ENCODE measurements at places on chromosomes 3 and 15.

DNA sequence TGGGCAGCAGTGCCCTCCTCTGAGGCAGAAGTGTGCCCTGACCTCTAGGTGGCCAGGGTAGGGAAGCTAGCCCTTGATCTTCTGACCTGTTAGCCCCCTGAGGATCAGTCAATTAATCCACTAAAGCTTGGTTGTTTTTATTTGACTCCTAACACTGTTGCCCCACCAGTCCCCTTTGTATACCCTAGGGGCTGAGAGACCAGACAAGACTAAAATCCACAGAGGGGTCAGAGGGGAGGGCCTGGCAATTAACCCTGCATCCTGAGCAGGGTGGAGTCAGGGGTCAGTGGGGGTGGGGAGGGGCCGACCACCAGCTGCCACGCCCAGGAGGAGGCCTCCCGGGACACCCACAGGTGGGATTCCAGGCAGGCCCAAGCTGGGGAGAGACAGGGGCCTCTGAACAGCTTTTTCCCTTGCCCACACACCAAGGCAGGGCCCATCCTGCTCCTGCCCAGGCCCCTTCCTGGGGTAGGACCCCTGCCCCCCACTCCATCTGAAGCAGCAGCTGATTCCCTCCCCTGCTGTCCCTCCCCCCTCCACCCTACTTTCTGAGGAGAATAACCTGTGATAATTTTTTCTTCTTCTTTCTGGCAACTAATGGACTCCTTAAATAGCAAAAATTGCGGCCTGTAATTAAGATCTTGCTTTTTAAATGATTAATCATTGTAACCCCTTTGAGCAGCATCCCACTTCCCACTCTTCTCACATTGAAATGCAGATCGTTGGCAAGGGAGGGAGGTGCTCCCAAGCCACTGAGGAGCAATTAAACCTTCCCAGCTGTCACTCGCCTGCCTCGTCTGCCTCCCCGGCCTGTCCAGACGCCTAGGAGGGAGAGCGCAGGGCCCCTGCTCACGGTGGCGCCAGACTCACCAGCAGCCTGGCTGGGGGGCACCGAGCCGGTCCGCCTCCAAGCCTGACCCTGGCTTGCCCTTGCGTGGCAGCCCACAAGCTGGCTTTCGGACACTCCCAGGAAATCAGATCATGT lies 51.9 kb downstream of the RHCG start:
- DNase-seq = no peak

- DNase-seq = no peak
These were observed 115.7 kb downstream of the PDZRN3 start for GRCh38 chr3:73509066-73509465.

DNA sequence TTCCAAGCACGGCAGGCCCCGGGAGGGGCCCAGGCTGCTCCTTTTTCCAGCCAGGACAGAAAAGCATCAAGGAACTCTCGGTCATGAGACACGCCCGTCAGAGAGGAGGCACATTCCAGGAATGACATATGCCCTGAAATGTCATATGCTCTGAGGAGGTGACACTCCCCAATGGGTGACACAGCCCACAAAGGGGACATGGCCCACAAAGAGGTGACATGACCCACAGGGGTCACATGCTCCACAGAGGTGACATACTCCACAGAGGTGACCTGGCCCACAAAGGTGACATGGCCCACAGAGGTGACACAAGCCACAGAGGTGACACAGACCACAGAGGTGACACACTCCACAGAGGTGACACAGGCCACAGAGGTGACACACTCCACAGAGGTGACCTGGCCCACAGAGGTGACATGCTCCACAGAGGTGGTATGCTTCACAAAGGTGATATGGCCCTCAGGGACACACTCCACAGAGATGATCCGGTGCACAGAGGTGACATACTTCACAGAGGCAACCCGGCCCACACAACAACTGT lies 79.2 kb downstream of the ABHD5 start:
- DNase-seq = no peak

DNA sequence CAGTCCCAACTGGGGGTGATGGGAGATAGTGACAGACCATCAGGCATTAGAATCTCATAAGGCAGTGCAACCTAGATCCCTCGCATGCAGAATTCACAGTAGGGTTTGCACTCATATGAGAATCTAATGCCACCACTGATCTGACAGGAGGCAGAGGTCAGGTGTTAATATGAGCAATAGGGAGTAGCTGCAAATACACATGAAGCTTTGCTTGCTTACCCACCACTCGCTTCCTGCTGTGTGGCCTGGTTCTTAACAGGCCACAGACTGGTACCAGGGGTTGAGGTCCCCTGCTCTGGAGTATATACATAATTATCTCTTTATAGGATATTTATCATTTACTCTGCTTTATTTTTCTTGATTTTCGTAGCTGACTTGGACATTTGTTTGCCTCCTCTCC lies 36.0 kb upstream of the ZMAT3 start:
- no peak for DNase-seq

DNA sequence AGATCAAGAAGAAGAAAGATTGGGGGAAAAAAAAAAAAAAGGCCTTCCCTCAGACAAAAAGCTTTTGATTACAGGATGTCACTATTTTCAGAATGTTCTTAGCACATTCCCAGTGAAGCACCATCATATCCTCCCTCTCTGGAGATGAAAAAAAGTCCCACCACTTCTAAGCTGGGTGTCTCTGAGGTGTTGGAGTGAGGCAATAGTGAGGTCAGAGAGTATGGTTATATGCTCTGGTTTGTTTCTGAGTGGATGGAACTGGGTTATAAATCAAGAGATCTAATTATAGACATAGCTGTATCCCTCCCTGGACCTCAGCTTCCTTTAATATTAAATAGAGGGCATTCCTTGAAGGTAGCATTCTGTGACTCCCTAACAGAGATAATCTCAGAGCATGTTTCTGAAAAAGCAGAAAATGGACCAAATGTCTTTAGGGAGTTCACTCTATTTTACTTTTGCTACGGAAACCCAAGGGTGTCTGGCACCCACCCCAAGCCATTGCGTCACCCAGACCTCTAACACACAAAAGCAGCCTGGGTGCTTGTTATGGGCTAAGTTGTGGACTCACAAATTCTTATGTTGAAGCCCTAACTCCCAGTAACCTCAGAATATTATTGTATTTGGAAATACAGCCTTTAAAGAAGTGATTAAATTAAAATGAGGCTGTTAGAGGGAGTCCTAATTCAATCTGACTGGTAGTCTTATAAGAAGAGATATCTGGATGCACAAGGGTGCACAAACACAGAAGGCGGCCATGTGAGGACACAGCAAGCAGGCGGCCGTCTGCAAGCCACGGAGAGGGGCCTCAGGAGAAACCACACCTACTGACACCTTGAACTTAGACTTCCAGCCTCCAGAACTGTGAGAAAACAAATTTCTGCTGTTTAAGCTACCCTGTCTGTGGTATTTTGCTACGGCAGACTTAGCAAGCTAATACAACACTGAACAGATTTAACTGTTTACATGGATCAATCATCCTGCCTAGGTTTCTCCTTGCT lies 81.5 kb downstream of the MB21D2 start:
- no peak for DNase-seq

DNA sequence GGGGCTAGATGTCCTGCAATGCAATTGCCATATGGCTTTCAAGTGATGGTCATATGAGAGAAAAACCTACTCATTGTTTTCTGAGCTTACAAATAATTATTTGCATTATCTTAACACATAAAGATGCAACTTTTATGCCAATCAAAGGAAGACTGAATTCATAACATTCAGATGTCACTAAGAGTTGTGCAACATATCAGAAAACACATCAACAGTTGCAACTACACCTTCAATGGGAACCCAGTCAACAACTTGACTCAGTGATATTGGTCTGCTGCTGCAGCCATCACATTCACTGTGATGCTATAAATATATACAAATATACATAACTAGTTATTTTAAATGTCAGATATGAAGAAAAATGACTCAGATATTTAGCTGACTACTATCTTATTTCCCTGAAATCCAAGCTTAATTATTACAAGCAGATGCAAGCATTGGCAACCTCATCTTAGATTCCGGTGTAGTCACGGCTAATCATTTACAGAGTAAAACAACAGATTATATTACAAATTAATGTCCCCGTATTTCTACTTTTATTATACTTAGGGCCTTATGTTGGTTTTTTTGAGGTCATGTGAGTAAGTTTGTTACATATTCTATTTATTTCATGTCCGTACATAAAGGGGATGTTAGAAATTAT lies 23.7 kb downstream of the CNTN3 start:
- DNase-seq = no peak
